GOT3 (cell line): ENCODE measurements at places on chromosomes 5 and 9.

- DNase-seq = no peak
Observed at GRCh38 chr9:112032009-112032408, 135.4 kb downstream of the UGCG start.

GRCh38 chr5:79157305-79157704, 45.7 kb downstream of the BHMT start:
- DNase-seq = no peak

DNA sequence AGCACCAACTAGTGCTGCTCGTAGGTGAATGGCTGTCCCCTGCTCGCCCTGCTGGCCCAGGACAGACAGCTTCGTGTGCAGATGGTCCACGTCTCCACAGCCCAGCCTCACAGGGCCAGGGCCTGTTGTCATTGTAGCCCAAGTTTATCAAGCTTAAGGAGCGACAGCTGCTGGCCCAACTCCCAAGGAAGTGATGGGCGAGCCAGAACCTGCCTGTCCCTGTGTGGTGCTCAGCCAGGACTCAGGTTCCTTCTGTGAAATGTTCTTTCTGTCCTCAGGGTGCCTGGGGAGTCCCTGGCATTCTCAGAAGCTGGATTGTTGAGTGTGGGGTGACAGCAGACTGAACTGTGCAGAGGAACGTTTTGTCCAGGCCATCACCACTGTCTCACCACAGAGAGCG, 16.4 kb downstream of the TRIP13 start:
- DNase-seq = no peak

- no peak for DNase-seq
Observed at GRCh38 chr5:40381676-40382363, 297.9 kb upstream of the PTGER4 start.

DNA sequence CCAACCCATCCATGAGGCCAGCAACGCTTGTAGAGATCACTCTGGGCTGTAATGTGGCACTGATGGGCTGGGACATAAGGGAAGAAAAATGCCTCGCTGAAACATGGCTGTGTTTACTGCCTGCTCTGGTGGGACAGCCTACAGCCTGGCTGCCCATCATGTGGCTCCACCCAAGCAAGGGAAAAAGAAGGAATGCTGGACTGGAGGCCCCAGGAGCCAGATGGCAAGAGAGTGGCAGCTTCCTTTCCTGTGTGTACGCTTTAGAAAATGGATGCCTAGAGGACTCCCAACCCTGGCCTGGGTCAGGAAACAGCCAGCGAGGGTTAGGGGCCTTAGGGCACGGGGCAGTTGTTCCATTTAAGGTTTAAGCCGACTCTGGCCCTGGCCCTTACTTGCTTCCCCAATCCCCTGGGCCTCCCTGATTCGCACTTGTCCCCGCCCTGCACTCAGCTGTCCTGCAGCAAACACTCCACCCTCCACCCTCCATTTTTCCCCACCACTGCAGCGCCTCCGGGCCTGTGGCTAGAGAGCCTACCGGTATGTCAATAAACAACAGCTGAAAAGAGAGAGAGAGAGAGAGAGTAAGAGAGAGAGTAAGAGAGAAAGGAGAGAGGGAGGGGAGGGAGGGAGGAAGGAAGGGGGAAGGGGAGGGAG, 819.4 kb downstream of the SEMA5A start:
- no peak for DNase-seq

GRCh38 chr5:1931604-1932231, 49.0 kb upstream of the IRX4 start:
- no peak for DNase-seq

GRCh38 chr5:191036-191948, at the start of gene LRRC14B:
Gene LRRC14B (plus strand): TSS chr5:191495. CDS start chr5:191539, 44 bp downstream.
- DNase-seq = no peak

DNA sequence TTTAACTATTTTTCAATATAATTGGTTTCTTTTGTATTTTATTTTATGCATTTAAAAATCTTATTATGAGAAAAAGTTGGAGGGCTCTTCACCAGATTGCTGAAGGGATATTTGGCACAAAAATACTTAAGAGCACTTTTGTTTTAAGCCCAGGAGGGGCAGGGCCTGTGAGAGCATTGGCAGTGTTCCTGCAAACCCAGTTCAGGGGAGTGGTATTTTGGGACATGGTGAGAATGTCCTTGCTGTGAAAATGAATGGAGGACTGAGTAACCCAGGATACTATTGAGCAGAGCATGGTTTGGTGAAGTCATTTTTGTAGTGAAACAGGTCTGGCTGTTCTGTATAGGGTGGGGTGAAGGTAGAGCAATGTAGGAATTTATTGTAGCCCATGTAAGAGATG, 121.4 kb downstream of the KCTD16 start:
- no peak for DNase-seq
